Activated effector memory CD4-positive, alpha-beta T cell treated with Interleukin-2 at 50 U/mL for 16 hours (primary cell): ENCODE measurements at places on chromosomes 2 and 18.

DNA sequence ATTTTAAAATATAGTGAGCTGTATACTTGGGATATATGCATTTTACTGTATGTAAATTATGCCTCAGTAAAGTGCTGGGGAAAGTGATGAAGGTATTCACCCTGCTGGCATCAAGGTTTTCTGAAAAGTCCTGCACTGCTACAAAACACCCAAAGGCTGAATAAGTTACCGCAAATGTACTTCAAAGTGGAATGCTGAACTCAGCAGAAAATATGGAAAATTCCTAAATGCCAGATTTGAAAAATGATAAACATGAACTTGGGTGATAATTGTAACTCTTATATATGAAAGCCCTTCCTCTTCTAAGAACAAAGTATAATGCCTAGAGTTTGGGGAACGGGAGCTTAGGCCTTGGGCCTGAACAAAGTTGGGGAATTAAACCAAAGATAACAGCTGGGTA is 133.0 kb downstream of the GALNT1 start:
- DNase-seq, result no peak

- no peak for DNase-seq
Observed at GRCh38 chr2:1781291-1782080, 37.2 kb upstream of the PXDN start.

- DNase-seq, result no peak
Observed at GRCh38 chr2:232275670-232276069, 102.9 kb upstream of the ALPP start.

GRCh38 chr2:221606424-221606823 is 34.3 kb upstream of the EPHA4 start:
- no peak for DNase-seq

DNA sequence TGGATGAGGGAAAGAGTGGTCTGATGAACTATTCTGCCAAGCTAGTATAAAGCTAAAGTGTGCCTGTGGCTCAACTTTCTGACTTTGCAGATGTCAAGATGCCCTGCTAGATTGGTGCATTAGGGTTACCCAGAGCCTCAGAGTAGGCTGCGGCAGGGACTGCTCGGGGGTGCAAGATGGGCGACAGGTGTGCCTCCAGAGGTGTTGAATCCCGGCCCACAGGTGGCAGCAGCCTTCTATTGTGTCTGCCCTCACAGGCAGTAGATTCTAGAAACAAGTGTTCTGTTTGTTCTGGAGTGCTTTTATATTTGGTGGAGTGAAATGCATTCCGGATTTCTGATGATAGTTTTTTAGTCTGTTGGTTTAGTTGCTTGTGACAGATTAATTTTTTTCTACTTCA is 131.6 kb upstream of the IL1R2 start:
- no peak for DNase-seq
